ENCODE measurements at places on chromosomes 7 and 10.

DNA sequence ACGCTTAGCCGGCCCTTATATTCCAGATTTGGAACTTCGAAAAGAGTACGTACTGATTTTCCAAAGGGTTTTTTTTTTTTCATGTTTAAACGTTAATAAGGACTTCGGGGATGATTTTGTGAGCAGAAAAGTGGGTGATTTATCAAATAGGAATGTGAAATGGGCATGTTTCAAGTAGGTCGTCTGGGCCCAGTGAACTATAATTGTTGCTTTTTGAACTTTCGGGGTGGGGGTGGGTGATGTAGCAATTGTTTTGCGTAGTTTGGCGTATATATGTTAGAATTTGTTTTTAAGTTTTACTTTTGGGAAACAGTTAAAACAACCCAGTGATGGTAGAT lies 299 bp upstream of the PBLD start:
- DNase-seq = no peak

DNA sequence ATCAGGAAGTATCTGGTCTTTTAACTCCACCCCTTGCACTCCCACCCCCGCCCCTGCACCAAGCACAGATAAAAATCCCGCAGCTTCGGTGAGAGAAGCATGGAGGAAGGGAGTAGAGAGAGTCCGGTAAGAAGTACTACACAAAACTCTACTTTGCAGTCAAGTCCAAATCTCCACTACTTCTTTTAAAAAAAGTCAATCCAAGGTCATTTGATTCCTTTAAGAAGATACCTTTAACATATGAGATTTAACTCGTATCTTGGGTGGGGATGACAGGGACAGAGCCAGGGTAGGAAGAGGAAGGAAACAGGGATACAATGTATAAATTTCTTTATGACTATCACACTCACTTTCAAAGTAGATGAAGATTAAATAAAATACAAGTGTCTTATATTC lies 132.1 kb downstream of the NRBF2 start:
- no peak for DNase-seq

DNA sequence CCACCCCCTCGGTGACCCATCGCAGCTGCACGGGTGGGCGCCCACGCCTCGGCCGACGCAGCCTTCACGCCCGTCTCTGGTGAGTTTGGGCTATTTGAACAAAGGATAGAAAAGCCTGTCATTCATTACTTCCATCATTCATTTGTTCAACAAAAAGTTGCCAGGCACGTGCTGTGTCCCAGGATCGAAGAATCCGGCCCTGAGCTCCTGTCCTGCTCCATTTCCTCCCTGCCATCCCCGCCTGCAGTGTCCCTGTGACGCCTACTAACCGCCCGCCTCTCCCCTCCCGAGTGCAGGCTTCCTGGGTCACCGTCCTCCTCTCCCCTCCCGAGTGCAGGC lies 340.1 kb downstream of the WDR37 start:
- no peak for DNase-seq

DNA sequence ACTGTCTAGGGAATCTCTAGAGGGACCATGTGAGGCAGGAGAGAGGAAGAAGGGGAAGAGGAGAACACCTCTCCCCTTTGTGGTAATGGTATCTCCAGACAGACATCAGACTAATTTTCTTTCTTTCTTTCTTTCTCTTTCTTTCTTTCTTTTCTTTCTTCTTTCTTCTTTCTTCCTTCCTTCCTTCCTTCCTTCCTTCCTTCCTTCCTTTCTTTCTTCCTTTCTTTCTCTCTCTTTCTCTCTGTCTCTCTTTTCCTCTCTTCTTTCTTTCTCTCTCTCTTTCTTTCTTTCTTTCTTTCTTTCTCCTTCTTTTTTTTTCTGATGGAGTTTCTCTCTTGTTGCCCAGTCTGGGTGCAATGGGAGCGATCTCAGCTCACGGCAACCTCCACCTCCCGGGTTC lies 73.2 kb upstream of the PAX2 start:
- DNase-seq = no peak

DNA sequence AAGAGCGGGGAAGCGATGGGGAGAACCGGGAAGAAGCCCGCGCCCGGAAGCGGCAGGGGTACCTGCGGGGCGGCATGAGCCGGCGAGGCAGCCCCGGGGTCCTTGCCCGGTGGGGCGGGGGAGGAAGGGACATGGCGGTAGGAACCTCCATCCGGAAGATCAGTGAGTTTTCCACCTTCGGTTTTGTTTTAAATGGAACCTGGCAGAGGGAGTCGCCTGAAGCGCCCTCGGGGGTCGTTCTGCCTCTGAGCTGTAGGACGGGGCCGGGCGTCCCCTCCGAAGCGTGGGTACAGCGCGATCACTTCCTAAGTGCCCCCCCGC lies 471 bp downstream of the PFKP start:
- DNase-seq = no peak
